Uterus (tissue), 4 donors: ENCODE measurements at places on chromosomes 4 and X. TPM values are rescaled to one million over a fixed set of nuclear protein-coding genes. Genes with fewer than 3 reads are reported as not detected.

DNA sequence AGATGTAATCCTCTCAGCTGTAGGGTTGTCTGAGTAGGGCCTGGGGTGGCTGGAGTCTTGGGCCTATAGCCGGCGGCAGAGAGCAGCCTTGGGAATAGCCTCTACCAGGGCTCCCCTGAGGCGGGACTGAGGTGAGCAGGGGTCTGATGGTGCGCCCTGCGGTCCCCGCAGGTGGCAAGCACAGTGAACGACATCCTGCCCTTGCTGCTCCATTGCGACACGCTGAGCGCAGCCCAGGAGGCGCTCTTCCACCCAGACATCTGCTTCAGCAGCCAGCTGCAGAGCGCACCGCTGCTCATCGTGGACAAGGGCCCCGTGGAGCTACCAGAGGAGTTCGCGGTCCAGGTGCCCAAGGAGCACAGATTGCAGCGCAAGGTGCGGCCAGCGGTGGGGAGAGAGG lies 317.0 kb downstream of the ADGRL3 start:
- no peak for DNase-seq

- DNase-seq, result peak; percentile 42
These were observed 1.1 kb downstream of the ZCCHC18 start for GRCh38 chrX:104113222-104113965.

DNA sequence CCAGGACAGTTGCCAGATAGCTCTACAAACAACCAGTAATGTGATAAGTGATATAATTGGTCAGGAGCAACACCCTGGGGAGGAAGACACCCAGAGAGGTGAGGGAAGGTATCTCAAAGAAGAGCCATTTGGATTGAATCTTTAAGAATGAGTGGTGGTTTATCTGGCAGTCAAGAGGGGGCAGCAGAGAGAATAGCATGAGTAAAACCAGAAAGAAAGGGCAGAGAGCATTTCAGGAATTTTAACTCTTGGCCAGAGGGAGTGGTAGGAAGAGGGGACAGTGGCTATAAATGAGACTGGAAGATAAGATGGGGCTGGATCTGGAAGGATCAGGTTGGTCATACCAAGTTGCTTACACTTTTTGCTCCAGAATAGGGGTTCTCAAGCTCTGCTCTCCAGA lies 5.9 kb upstream of the SEPTIN6 start:
- DNase-seq, result no peak

DNA sequence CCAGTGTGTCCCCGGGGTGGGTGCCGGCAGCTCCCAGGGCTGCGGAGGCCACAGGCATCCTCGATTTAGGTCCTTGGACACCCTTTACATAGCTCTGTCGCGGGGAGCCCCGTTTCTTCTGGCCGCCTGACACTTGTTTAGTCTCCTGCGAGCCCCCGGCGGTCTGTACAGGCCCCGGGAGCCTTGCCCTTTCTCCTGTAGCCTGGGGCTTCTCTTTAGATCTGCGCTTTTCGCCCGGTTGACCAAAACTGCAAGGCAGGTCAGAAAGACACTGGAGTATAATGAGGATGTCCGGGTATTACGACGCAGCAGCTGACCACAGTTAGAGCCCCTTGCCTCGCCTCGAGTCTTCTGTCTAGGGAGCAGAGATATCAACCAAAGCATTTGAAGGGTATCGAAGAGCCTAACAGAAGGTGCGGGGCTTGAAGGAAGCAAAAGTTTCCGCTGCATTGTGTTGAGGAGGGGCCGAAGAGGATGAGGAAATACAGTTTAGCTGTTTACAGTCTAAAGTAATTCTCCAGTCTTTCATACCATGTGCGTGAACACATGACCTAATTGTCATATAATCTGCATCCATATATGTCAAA lies 479 bp downstream of the BRCC3 start:
- DNase-seq, result no peak

The TIMP1 gene
- 153 TPM for total RNA-seq

GRCh38 chr4:113071805-113072204 lies 22.4 kb downstream of the ANK2 start:
- no peak for DNase-seq

GRCh38 chrX:151725338-151725614 lies 9.3 kb upstream of the CNGA2 start:
- DNase-seq, result no peak

- no peak for DNase-seq
These were observed 69.9 kb downstream of the CHIC2 start for GRCh38 chr4:53994382-53995102.

- DNase-seq, result no peak
These were observed 91.5 kb downstream of the HPRT1 start for GRCh38 chrX:134551376-134552048.

The CDX4 gene
- total RNA-seq, result not detected

The MAPK10 gene
- total RNA-seq, result 55.3 TPM

DNA sequence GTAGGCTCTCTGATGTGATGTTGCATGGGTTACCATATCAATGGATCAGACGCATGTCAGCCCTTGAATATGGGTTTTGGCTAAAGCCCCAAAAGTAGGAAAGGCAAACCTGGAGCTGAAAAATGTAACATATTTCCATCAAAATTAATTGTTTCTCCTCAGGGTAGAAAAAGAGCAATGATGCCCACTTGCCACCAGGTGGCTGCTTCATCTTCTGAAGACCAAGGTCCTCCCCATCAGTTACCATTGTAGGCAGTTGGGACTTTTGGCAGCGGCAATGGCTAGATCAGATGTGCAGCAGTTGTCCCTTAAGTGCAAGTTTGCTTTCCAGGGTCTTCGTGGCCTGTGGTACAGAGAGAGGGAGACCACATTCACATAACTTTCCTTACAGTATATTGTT lies 118.2 kb downstream of the NAF1 start:
- no peak for DNase-seq

The NHS gene
- total RNA-seq, result 8.6 TPM

DNA sequence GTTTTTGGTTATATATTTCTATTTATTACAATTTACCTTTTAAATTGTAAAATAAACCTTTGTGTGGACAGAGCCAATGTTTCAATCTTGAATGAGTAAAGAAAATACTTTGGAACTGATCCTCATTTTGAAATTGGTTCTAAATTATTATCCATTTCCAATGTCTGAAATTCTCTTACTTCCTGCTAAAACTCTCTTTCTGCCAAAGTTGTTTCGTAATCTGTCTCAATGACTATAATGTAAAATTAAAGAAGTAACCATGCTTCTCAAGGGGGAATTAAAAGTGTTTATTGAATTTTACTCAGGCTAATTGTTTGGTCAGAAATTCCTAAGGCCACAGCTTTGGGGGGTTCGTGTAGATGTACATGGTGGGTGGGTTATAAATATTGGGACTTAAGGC lies 34.8 kb downstream of the YIPF6 start:
- no peak for DNase-seq

The ZNF141 gene
- 12.9 TPM for total RNA-seq
